ENCODE measurements at places on chromosomes 3 and 15. TPM values are rescaled to one million over a fixed set of nuclear protein-coding genes. Genes with fewer than 3 reads are reported as not detected.

GPR149 gene
- not detected for total RNA-seq

RTP4 gene
- total RNA-seq: 0.62 TPM

SOX2 gene
- total RNA-seq: not detected

ROBO1 gene
- 71.0 TPM for total RNA-seq

ARPP21 gene
- not detected for total RNA-seq

Measured in HepG2 (cell line).